ENCODE measurements at places on chromosomes 3 and 15.

DNA sequence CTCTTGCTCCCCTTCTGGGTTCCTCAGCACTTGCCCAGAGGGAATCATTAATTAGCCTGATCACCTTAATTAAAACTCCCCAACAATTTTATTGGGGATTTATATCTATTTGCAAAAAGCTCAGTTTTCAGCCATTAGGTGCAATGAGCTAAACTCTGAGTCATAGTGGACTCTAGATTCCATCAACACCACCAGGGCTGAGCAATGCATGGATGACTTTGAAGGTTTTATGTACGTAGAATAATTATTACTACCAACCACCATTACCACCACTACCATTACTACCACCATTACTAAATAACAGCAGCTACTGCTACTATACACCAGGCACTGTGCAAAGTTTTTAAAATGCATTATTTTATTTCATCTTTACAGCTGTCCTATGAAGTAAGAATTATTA lies 81.2 kb downstream of the ZNF621 start:
- DNase-seq, result no peak

GRCh38 chr3:139679220-139679775 lies 1.5 kb upstream of the NMNAT3 start:
- no peak for DNase-seq

- DNase-seq, result peak; percentile 49
Observed at GRCh38 chr3:135895106-135895733, 70.3 kb upstream of the PPP2R3A start.

DNA sequence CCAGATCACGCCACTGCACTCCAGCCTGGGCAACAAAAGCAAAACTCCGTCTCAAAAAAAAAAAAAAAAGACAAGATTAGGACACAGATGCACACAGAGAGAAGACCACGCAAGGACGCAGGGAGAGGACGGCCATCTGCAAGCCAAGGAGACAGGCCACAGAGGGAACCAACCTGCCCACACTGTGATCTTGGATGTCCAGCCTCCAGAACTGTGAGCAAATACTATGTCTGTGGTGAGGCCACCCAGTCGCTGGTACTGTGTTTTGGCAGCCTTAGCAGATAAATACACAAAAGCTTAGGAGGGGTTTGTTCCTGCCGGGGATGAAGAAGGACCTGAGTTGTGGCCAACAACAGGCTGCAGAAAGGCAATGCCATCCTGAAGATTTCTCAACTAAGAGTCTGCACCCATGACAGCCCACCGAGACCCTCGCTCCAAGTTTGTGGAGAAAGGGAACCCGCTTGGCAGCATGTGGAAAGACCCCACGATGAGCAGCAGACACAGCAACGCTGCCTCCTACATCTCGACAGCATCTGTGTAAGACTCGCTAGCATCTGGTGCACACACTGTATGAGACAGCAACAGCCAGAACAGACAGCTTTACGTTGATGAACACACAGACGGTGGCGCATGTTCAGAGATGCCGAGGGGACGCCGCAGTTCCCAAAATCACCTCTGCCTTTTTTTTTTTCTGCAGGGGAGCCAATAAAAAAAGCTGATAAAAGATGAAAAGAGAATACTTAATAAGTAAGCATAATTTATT lies 13.7 kb downstream of the CYFIP1 start:
- DNase-seq, result no peak

DNA sequence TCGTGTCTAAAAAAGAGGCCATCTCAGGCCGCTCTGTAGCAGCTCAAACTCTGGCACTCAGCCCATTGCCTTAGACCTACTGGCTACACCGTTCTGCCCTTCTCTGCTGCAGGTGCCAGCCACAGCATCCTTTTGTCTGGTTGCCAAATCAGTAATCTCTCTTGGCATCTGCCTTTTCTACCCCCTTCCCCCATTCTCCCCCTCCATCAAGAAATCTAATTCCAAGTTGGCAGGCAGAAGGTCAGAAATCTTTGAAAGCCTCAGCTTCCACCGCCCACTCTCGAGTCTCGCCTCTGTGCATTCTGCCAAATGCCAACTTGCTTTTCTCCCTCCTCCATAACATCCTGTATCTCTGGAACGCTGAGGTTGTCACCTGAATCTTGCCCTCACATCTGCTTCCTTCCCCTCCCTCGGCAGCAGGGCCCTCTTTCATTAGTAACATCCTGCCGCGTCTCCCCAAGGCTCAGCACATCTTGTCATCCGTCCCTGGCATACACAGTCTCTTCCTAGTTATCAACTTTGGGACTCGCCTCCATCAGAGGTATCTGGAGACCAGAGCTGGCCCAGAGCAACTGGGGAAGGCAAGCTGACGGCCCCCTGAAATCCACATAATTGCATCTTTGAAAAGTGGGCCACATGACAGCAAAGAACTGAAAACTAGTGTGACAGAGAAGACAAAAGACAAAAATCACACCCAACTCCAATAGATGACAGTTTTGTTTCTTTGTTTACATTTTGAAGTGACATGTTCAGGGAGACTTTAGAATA lies 312.0 kb upstream of the CCDC54 start:
- DNase-seq, result peak; percentile 5

DNA sequence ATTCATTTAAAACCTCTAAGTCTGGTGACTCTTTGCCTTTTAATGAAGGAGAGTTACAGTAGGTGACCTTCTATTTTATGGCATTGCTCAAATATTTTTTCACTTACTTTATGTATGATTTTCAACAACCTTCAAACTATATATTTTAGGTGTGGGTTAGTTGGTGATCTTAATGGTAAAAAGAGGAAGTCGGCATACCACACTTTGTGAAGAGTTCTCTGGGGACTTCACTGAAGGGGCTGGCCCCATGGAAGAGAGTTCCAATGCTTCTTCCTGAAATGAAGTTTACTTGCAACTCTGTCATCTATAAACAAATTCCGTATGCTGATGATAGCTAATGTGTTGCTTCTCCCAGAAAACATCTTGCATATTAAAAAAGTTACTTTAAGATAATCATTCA lies 647.0 kb upstream of the SGO1 start:
- no peak for DNase-seq

- DNase-seq, result no peak
Observed at GRCh38 chr15:29651476-29652233, 170.6 kb downstream of the TJP1 start.

DNA sequence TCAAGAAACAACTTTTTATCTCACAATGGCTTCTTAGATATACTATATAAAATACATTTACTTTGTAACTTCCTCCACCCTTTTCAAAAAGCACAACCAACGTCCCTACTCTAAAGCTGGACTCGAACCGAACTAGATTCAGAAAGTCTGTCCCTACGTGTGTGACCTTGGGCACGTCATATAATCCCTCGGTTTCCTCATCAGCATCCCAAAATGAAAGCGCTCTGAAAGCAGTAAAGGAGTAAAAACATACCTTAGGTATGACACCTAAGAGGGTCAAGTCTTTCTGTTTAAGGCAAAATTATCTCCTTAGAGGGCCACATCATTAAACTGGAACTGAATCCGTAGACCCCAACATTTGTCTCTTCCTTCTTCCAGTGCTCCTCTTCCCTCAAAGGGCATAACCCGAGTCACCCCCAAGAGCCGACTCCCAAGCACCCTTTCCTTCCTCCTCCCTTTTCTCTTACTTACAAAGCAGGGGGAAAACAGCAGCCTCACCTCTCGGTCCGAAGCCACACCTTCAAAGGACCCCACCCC lies 663 bp downstream of the PDCD10 start:
- no peak for DNase-seq

- no peak for DNase-seq
Observed at GRCh38 chr3:87045473-87045872, 54.5 kb upstream of the VGLL3 start.

DNA sequence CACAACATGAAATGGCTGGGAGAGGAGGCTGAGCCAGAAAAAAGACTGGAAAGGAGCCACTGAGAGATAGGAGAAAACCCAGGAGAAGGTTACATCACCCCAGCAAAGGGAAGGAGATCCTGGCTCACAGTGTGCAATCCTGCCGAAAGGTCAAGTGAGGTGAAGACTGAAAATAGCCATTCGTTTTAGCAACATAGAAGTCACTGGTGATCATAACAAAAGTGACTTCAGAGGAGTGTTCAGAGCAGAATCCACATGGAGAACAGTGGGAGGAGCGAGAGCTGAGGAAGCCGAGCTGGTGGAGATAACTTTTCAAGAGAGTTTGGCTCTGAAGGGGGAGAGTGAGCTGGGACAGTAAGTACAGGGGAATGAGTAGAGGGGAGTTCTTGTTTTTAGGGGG lies 5.4 kb upstream of the HEG1 start:
- DNase-seq, result no peak

DNA sequence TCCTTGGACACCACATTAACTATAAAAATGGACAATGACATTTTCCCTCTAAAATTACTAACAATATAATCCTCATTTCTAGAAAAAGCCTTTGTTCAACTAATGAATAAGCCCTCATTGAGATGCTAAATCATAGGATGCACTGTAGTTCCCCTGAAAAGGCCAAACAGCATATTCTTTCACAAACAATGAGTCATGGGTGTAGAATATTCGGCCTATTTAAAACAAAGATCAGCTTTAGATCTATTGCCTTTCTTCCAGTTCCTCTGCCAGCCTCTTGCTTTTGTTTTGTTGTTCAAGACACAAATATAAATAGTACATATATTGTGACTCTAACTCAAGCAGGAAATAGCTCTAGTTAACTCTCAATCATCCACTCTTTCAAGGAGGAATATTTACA lies 82.5 kb downstream of the ADAM10 start:
- DNase-seq, result no peak

- no peak for DNase-seq
Observed at GRCh38 chr3:71075494-71075893, 508.0 kb downstream of the FOXP1 start.

DNA sequence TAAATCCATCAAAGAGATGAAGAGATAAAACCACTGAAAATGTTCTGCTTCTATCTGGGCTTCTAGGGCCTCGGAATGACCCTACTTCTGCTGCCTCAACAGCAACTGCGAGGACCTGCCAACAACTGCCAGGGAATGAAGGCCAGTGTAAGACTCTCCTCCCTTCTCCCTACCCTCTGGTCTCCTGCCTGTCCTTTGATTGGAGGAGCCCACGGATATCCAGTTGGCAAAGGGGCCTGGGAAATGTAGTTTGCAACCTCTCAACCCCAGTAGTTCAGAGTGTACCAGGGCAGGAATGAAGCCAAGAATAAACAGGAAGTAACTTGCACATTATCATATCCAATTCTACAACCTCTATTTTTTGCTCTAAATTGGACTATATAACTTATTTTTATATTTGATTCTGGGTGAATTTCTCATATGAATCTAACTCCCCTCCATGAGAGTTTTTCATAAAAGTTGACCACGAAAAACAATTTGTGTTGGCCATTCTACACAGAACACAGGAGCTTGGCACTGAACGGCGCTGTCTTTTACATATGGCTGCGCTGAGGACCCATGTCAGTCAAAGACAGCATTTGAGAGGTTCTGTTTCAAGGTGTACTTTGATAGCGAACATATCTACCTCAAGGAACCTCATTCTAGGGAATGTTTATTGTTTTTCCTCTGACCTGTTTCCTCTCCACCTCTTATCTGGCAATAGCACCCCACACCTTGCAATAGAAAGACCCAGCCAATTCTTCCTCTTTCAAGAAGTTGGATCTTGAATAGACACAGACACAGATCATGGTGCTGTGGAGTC lies 91.1 kb upstream of the RNF7 start:
- no peak for DNase-seq

DNA sequence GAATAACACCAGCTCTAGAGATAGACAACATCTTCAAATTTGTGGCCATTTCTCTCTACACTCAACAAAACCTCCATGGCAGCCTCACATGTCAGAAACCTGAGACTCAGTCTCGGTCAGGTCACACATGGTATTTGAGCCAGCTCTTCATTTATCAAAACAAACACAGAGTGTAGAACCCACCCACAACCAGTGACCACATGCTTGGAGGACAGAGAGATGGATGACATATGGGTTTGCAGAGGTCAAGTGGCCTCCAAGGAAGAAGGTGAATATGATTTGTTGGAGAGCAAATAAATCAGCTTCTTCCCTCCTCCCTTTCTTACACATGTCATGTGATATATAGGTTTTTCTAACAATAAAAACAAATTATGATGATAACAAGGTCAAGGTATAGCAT lies 278.1 kb upstream of the LRTM1 start:
- no peak for DNase-seq

GRCh38 chr3:98702166-98702565 lies 61.0 kb upstream of the ST3GAL6 start:
- DNase-seq, result no peak

- no peak for DNase-seq
Observed at GRCh38 chr3:54122324-54123002, at the start of gene CACNA2D3. TSS of gene CACNA2D3 (plus strand) at chr3:54122552.

DNA sequence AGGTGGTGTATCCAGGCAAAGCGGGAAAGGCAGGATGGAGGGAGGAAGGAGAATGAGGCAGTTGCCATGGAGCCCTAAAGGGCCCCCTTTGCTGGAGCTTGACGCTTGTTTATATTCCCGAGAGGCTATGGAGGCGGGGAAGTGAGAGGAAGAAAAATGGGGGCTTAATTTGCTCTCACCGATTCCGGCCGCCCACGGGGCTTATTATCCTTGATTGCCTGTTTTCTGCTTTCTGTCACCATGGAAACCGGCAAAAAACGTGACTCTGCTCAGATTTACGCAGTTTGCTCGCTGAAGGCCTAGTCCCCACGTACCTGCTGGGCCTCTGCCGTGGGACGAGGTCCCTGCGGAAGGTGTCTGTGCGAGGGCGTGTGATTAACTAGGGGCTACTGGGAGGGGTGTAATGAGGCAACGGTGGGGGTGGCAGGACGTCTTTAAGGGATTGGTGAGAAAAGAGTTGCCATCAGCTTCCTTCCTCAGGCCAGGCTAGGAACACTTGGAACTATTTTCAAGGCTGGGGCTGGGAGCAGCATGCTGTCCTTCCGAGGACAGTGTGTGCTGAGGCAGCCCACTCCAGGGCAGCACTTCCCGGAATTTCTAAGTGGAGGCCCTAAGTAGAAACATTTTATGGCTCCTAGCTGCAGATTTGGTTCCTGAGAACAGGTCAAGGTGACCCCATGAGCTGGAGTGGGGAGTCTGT lies 110.8 kb upstream of the NDN start:
- DNase-seq, result no peak

DNA sequence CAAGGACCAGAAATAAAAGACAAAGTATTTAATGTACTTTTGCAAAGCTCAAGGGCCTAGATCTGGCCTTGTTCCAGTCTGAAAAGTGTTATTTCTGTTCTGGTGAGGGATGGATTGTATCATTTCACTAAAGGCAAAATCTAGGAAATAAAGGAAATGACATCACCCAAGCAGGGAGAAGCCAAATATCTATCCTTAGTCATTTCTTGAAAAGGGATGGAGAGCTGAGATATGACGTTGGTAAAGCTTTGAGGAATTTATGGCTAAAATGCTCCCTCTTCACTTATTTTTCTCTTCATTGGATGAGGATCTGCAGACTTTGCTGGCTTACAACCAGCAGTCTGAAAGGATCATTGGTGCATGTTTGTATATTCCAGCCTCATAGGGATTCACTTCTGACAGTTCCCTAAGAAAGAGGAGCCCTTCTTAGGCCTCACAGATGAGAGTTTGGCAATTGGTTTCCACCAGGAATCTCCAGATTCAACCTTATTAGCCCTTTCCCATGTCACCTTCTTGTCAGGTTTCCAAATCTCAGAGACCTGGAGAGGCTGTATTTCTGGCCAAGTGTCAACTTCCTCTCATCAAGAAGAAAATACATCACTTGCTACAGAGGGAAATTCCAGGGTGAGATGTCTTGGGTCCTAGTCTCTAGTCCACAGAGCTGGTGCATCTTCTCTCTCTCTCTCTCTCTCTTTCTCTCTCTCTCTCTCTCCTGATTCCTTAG lies 93.7 kb upstream of the BOC start:
- no peak for DNase-seq

GRCh38 chr15:68821190-68821840 lies 620 bp upstream of the ANP32A start:
- no peak for DNase-seq

Data from NCI-H2081 treated with DMSO at 0.1 percent for 48 hours (cell line).